SW480 (cell line): ENCODE measurements at places on chromosomes 2 and 18.

GRCh38 chr2:8298783-8299182, 383.1 kb upstream of the ID2 start:
- no peak for DNase-seq

DNA sequence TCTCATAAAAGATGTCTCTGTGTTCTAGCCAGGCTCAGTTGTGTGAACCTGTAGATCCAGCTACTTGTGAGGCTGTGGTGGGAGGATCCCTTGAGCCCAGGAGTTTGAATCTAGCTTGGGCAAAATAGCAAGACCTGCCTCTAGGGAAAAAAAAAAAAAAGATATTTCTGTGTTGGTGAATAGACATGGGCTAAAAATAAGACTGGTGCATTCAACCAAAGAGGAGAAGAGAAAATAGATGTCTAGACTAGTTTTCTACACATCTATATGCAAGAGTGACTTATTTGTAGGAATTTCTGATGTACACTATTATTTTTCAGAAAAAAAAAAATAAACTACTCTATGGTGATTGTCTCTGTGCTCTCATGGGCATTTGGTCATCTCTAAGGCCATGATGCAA, 555.1 kb downstream of the BCL11A start:
- no peak for DNase-seq

DNA sequence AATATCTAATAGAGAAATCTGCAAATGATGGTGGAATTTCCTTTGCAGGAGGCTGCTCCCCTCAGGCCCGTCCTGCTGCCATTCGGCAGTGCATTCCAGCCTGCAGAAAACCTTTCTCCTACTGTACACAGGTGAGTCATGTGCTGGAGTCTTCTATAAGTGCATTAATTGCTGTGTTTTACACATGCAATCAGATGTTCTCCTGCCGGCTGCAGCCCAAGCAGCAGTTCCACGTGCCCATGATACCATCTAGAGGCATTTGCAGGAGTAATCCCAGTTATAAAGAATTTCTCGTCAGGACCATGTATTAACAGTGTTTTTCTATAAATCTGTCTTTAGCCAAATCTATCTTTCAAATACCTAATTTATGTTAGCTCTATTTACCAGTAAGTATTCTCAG, 304.7 kb upstream of the HNMT start:
- peak; percentile 67 for DNase-seq

- DNase-seq: no peak
Measured at GRCh38 chr2:222320436-222321395, 21.9 kb upstream of the PAX3 start.

- no peak for DNase-seq
Measured at GRCh38 chr18:57666818-57667497, 45.3 kb upstream of the NARS1 start.

GRCh38 chr18:49457616-49458015, 2.8 kb downstream of the DYM start:
- DNase-seq: no peak

DNA sequence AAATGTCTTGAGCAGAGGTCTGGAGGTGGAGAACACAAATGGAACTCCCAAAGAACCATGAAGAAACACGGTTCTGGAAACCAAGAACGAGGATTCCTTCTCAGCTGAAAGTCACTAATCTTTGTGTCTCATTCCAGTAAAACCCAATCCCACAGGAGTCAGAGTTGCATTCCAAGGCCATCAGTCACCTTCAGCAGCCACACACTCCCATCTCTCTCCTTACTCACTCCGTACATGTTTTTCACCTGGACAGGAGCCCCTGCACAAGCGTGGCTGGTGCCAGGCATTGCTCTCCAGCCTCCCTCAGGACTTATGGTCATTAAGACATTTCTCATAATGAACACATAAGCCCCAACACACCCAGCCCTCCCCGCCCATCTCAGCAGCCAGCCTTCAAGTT, 175.4 kb upstream of the SIX2 start:
- DNase-seq: peak; percentile 39

GRCh38 chr2:221100467-221101089, 471.5 kb downstream of the EPHA4 start:
- no peak for DNase-seq

DNA sequence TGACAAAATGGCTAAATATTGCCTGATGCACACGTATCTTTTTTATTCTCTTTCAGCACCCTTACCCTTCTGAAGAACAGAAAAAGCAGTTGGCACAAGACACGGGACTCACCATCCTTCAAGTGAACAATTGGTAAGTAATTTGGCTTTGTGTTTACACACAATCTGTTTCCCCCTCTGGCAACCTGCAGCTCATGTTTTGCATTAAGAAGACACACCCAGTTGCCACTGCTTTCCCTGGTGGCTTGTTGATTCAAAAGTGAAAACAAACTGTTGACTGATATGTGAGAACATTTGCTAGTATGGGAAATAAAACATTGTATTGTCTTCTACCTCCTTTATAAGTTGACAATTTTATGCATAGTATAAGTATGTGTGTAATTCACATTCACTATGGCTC, 113.0 kb downstream of the MEIS1 start:
- no peak for DNase-seq

- DNase-seq: no peak
Measured at GRCh38 chr18:711310-711656, 1.1 kb downstream of the ENOSF1 start.

- no peak for DNase-seq
Measured at GRCh38 chr2:48482313-48482712, 47.6 kb upstream of the STON1 start.

- peak; percentile 26 for DNase-seq
Measured at GRCh38 chr2:20164061-20164733, 60.7 kb downstream of the SDC1 start.

DNA sequence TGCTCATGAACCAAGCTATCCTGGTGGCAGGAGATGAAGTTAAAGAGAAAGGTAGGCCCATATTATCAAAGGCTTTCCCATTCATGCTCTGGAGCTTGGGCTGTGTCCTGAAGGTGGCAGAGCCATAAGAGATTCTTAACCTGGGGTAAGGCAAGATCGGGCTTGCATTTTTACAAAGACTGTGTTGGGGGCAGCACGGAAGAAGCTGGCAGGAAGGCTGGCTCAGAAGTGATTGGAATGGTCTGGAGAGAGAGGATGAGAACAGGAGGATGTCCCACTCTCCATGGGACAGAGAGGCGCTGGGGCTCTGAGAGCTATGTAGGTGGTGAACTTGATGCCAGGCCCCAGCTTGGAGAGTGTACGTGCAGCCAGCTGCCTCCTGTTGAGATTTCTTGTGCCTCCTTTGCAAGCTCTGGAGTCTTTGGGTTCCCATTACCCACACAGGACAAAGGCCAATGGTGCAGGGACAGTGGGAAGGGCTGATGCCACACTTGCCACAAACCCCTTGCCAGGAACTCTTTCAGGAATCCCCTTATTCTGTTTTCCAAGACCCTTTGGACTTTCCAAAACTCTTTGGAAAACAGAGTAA, 40.6 kb upstream of the FZD5 start:
- no peak for DNase-seq

DNA sequence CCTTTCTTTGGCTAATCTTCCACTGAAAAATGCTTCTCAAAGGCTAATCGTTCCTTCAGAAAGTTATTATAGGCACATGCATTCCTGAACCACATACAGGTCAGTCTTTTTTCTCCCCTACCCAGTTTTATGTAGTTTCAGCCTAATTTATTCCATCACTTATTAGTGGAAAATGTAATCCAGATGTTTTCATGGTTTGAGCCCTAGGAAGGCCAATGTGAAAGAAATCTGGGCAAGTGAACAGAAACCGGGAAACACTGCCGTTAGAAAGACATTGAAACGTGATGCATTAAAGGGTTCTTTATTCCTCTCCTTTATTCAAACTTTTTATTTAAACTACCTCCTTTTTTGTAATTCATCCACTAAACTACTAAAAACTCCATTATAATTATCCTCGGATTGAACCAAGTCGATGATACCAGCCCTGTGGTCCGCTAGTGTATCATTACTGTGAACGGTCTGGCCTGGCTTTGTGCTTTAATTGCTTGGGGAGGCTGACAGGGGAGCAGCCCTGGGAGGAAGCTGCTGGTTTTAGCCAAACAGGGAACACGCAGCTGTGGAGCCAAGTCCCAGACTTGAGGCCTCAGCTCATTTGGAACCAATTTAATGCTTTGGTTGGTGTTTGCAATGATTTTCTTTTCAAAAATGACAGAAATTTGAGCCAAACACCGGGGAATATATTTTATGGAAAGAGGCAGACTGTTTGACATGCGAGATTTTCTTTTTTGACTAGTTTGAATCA, 149.2 kb downstream of the ARHGAP28 start:
- DNase-seq: no peak

DNA sequence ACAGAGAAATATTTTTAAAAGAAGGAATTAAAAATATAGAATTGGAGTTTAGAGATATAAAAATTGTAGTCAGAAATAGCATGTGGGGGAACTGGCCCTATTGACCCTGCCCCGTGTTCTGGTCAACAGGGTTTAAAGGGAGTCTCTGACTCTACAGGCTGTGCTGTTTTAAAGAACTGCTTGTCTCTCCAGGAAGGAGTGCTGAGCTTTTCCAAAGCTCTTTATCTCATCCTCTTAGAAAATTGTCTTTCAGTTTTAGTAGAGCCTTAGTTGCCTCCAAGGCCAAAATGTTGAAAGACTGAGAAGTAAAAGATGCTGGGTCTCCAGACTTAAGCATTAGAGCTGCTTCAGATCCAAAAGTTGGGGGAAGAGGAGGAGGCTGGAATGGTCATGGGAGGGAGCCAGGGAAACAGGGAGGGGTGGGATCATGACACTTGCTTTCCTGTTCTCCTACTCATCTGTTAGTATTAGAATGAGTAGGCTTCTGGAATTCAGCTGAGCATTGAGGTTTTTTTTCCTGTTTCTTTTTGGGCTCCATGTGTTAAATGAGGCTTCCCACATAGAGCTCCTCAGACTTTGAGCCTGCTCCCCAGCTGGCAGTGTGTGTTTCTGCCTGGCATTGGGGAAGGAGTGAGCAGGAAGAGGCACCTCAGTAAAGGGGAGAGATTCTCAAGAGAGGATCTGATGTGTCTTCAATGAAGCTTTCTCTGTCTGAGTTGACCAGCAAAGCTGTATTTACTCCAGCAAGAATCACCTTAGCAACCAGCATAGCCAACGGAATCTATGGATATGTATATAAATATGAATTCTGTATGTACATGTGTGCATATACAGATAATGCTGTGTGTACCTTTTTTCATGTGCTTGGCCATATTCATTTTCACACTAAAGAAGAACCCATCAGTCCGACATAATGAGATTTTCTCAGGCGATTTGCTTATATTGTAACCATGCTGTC, 186.8 kb upstream of the FBXO11 start:
- DNase-seq: no peak

DNA sequence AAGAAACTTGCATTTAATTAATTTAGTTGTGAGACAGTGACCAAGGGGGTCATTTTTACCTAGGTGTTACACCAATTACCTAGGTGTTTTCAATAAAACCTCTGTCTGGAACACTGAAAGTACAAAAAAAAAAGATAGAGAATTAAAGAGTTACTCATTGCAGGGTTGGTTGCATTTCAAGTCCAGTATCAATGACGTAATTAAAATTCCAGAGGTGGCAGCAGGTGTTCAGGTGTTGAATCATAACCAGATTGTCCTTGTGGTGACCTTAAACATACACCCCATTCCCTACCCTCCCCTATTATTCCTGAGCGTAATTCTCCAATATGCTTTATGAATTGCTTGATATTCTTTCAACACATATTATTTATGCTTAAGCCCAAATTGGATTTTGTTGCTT, 352.0 kb upstream of the SLC8A1 start:
- DNase-seq: peak; percentile 55

DNA sequence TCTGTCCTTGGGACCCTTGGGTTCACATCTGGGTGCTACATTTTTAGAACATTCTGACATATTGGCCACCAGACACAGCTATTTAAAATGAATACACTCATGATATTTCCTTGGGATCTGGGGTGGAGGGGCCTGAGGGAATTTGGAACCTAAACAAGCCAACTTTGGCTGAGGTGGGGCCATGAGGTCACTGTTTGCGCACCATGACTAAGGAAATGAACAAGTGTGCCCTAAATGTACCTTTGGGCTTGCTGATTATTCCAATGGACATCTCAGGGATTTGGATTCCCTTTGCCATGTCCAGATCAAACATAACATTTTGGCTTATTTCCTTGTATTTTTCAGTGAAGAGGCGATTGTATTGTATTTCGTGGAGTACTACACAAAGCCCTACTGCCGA, 80.5 kb upstream of the SEC11C start:
- no peak for DNase-seq

GRCh38 chr2:44107086-44107740, 61.5 kb upstream of the PPM1B start:
- no peak for DNase-seq

GRCh38 chr2:98805412-98806171, 74.7 kb upstream of the MGAT4A start:
- DNase-seq: no peak

DNA sequence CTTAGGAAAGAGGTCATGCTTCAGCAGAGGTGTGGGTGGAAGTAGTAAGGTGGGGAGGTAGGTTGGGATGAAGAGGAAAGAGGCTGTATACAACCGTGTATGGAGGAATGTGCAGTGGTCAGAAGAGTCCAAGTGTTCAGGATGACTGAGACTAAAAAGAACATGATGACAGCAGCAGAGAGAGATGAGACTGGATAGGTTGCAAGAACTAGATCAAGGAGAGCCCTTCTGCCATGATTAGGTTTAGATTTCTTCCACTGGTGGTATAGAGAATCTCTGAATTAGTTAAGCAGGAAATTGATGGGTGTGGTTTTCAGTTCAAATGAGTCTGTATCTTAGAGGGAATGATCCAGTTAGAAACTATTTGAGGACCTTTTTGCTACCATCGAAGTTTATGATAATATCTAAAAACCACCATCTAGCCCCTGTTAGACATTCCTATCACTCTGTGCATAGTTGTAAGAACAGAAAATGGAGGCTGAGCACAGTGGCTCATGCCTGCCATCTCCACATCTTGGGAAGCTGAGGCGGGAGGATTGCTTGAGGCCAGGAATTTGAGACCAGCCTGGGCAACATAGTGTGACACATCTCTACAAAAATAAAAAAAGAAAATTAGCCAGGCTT, 221.0 kb downstream of the LTBP1 start:
- DNase-seq: no peak

DNA sequence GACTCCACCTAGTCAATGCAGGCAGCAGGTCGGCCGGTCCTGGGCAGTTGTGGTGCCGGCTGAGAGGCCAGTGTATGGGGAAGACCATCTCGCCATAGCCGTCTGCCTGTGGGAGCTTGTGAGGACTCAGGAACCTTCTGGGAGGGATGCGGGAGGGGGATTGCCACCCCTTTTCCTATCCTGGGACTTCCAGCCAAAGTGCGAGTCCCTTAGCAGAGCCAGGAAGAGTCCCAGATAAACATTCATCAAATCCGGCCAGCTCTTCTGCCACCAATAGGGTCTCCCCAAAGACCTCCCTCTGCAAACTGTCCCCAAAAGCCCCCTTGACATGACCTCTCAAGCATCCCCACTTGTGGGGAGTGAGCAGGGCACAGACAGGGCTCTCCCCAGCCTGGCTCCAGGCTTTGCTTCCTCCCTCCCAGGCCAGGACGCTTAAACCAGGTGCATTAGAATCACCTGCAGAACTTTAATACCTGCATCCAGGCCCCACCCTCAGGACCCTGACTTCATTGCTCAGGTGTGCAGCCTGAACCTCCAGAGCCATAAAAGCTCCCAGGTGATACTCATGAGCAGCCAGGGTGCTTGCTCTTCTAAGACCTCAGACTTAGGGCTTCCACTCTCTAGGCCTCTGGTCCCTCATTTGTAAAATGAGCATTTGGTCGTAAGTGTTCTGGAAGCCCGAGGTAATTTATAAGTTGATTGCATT, 159.3 kb downstream of the CAPN13 start:
- no peak for DNase-seq
